Substantia nigra (tissue), 51 donors: ENCODE measurements at places on chromosomes 3 and 15.

DNA sequence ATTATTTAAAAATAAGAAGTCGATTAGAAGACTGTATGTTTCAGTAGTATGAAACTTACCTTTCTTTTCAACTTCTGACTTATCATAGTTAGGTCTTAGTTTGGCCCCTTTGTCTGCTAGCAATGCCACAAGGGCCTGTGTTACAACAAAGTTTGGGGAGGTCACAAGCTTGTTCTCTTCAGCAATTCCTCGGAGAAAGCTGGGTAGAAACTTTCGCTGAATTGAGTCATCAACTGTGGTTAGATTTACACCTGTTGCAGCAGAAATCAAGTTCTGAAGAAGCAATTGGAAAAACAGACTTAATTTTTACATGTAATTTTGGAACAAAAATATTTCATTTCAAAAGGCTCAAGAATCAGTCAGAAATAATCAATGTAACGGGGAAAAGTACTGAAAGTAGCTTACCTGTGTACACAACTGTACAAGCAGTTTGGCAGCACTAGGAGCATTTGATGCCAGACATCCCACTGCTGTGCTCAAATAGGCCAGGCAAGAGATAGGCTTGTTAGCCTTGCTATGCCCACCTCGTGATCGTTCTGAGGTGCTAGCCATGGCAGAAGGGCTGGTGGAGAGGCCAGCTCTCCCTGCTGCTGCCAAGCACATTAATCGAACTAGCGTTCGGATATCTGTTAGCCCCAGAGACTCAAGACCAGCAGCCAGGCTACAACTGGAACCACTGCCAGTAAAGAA is 58.6 kb downstream of the FBXL22 start:
- no peak for DNase-seq

DNA sequence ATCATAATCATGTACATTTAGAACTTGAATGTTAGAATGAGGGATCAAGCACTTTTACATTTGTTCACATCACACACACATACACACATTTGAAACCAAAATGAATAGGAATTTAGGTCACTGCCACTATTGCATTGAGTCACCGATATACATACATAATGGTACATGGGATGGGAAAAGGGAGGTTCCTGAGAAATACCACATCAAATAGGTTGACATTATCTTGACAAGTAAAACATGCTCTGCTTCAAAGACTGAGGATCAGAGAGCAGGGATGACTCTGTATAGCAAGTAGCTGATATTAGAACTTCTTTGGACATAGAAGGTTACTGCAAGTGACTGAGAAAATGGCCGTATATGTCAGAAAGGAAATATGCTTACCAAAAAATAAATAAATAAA is 847.2 kb downstream of the PLOD2 start:
- no peak for DNase-seq

- no peak for DNase-seq
Observed at GRCh38 chr3:48402281-48402732, 27.6 kb downstream of the PLXNB1 start.

GRCh38 chr15:34650177-34650576 is 66.7 kb upstream of the GOLGA8B start:
- no peak for DNase-seq

DNA sequence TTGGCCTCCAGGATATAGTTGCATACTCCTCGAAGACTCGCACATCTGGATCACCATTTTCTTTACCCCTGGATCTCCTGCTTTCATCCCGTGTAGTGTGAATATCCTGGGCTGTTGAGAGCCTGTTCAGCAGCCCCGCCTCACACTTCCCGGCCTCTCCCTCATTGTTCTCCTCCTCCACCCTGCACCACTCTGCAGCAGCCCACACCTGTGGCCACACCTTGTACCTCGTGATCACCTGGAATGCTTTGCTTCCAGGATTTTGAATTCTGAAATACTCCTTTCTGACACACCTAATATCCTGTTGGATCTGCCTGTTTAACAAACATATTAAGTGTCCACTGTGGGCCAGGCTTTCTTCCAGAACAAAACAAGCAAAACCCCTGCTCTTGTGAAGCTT is 14.4 kb downstream of the ABHD17C start:
- no peak for DNase-seq

- no peak for DNase-seq
Observed at GRCh38 chr15:75143738-75144334, 57.8 kb upstream of the C15orf39 start.

GRCh38 chr15:100771746-100772145 is 107.9 kb upstream of the ALDH1A3 start:
- DNase-seq, result no peak

DNA sequence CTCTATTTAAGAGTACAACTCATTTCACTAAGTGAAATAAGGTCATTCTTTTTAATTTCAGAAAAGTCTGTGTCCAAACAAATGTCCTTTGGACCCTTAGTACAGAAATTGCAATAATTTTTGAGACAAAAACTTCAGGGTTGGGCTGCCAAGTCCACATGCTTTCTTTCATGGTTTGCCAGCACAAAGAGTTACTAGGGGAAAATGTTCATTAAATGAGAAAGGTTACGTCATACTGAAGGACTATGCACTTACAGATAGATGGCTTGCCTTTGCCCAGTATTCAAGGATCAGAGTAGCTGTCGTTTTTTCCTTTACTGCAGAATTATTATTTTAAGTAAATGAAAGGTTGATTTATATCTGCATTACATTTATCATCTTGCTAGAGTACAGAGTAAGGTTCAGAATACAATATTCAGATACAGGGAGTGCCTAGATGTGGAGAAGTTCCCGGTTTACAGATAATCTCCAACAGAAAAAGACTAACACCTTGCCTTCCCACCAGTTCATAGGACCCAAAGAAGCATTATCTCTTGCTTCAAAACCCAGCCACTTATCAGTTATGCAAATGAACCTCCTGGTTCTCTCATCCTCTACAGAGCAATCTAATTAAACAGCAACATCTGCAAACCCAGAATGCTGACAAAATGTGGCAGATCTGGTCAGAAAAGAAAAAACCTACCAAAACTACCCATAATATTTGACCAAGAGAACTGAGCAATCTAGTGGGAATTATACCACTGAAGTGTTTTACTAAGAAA is 179.3 kb downstream of the FRMD5 start:
- DNase-seq, result no peak

- no peak for DNase-seq
Observed at GRCh38 chr3:89402051-89402450, 294.6 kb downstream of the EPHA3 start.

- no peak for DNase-seq
Observed at GRCh38 chr3:65963787-65964677, 74.7 kb downstream of the MAGI1 start.

DNA sequence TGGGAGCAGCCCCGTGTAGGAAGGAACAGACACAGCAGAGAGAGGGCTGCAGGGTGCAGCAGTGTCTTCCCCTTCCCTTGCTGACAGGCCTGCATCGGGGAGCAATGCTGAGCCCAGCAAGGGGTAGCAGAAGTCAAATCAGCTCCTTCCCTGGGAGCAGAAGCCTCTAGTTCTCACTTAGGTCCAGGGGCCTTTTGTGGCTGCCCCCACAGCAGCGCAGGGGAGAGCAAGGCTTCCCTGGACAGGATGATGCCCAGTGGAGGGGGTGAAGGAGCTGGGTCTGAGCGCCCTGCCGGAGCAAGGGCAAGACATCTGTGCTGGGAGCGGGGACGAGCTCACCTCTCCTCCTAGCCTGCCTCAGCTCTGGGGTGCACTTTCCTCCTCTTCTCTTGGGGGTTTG is 827 bp downstream of the PLCB2 start:
- DNase-seq, result no peak

- DNase-seq, result no peak
Observed at GRCh38 chr15:78930577-78931388, 14.1 kb downstream of the CTSH start.

DNA sequence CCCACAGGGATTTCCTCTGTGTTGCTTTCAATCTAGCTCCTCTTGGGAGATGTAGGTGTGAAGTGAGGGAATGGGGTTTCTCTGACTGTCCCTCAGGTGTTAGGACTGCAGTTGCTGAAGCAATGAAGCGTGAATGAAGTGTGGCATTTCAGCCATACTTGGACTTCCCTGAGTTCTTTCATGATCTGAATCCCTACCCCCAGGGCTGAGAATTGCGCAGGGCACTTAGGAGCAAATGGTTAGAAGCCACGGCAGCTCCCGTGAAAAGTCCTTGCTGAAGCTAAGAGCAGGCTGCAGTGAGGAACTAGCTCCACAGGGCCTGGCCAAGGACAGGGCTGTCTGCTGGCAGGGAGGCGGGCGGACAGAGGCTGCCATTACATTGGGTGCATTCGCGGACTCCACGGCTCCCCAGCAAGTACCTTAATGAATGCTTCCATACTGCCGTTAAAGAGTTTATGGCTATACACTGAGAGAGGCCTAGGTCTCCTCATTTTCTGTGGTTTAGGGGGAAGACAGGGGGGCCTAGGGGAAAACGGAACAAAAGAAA is 69.0 kb upstream of the RAD18 start:
- no peak for DNase-seq

DNA sequence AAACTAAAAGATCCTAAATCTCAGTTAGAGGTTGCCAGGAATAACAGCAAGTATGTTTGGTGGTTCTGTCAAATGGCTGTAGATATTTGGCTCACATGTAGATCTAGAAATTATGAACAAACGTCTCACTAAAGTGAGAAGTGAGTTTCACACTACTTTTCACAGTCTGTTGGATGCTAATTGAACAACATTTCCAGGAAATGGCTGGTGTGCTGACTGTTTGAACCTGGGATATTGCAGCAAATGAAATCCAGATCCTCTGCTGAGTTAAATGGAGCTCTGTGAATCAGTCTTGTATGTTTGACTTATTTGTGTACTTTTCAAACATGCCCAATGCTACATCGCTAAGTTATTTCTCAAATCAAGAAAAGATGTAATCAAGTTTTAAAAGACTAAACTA is 21.3 kb upstream of the RSL24D1 start:
- no peak for DNase-seq

GRCh38 chr3:157094301-157094700 is 65.6 kb downstream of the CCNL1 start:
- no peak for DNase-seq

DNA sequence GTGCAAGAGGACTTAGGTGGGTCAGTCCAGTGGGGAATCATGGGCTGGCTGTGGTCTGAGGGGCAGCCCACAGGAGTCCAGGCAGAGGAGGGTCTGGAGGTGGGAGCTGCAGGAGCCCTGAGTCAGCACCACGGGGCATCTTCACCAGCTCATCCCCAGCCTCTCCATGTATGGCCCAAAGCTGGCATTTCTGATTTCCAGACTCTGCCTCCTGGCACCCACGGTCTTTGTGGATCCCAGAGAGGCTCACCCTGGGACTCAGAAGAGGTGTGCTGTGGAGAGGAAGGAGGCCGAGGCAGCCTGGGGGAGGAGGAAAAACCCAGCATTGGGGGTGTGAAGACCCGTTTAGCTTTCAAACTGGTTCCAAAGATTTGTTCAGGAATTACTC is 64.5 kb upstream of the KLF13 start:
- DNase-seq, result no peak

DNA sequence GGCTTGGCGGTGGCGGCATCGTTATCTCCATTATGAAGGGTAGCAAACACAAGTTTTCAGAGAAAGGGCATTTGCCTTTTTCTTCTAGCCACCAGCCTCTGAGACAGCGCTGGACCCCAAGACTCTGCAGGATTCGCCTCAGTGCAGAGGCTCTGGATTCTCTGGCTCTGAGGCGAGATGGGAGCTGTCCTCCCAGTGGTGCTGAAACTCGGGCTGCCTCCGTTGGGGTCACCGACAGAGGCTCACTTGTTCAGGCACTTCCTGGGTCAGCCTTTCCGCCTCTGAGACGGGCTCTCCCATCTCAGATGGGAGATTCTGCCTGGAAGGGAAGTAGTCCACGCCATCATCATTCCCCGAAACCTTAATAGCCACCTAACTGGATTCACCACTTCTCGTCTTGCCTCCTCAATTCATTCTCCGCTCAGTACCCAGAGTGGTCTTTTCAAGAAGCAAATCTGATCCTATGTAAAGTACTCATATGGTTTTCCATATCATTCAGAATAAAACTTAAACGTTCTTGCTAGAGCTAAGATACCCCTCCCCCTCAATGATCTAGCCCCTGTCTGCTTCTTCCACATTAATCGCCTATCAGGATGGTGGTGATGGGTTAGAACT is 76.9 kb downstream of the RHCG start:
- DNase-seq, result peak; percentile 56

DNA sequence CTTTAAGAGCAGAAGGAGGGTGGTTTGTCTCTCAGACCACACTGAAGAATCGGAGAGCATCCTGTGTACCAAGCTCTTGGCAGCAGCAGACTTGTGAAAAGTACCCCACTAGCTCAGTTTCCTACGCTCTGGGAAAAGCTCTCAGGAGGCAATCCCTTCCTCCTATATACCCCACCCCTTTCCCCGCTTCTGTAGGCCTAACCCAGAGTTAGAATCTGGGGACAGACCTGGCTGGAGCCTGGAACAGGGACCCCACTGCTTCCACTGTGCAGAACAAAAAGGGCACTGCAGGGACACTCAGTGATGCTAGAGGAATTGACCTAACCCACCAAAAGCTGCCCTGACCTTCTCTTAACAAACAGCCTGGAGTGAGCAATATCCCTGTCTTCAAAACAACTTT is 70.0 kb upstream of the CCDC39 start:
- no peak for DNase-seq

DNA sequence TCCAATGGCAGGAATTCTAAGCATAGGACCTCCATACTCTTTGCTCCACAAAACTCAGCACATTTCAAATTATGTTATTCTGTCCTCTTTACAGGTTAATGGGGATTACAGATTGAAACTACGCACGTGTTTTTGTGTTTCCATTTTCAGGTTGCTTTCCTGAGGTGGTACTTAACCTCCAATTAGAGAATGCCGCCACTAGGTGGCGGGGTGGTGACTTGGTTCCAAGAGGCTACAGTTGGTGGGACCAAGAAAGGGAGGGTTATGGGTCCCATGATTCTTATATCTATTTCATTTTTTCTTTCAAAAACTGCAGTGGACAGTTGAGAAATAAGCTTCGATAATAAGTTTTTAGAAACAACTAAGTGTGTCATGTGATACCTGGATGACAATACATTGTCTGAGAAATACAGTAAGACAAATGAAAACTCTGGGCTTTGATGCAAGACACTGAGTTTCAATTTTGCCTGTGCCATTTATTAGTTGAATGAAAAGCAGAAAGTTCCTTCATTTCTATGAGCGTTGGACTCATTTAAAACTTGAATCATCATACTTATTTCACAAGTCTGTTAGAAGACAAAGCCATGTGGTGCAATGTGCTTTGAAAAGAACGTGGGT is 539.0 kb downstream of the FGF12 start:
- no peak for DNase-seq

DNA sequence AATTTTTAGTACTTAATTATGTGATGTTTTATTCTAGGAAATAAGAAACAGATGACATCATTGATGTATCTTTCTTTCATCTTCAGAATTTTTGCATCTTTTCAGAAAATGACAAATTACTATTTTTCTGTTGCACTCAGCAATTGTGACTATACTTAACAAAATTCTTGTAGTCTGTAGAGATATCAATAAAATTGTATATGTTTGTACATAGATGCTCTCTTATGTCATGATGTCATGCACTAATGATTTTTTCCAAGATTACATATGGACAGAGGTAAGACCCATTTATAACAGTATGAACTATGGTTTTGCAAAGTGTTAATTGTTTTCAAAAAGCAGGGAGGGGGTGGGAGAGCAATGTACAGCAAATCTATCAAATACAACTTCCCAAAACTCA is 121.2 kb downstream of the POLQ start:
- DNase-seq, result no peak

GRCh38 chr3:27669591-27669990 is 52.5 kb downstream of the EOMES start:
- no peak for DNase-seq
